ENCODE measurements at places on chromosomes 2 and 18.

DNA sequence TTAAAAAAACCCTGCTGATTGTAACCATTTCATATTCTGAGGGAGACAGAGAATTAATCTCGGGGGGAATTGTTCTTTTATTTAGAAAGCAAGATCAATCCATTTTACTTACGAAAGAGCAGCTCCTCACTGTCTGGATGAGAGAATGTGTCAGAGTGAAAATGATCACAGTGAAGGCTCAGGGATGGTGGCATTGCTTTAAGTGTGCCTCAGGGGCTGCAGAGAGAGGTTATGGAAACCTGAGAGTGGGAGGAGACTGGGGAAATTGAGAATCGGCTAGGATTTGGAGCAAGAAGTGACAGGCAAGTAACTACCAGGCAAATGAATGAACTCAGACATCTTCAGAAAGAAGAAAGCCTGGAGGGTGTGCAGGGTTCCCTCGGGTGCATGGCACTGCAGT is 34.2 kb downstream of the MRPL35 start:
- no peak for DNase-seq

- no peak for DNase-seq
Measured at GRCh38 chr2:229719926-229720647, 5.7 kb upstream of the DNER start.

DNA sequence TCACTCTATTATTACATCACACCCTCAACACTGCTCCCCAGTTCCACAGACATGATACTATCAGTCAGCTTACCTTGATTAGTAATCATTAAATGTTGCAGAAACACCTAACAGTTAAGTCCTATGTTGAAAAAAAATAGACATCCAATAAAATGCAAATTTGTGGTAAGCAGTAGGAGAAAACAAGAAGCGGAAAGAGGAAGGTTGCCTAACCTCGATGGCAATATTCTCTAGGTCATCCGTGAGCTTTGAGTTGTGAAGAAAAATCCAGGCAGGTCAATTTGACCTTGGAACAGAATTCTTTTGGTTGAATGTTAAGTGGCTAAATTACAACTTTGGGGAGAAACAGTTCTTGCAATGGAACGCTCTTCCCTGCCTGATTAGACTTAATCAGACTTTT is 264.4 kb downstream of the AFF3 start:
- no peak for DNase-seq

- peak; percentile 92 for DNase-seq
Measured at GRCh38 chr2:241271706-241272302, 43.7 kb downstream of the HDLBP start.

DNA sequence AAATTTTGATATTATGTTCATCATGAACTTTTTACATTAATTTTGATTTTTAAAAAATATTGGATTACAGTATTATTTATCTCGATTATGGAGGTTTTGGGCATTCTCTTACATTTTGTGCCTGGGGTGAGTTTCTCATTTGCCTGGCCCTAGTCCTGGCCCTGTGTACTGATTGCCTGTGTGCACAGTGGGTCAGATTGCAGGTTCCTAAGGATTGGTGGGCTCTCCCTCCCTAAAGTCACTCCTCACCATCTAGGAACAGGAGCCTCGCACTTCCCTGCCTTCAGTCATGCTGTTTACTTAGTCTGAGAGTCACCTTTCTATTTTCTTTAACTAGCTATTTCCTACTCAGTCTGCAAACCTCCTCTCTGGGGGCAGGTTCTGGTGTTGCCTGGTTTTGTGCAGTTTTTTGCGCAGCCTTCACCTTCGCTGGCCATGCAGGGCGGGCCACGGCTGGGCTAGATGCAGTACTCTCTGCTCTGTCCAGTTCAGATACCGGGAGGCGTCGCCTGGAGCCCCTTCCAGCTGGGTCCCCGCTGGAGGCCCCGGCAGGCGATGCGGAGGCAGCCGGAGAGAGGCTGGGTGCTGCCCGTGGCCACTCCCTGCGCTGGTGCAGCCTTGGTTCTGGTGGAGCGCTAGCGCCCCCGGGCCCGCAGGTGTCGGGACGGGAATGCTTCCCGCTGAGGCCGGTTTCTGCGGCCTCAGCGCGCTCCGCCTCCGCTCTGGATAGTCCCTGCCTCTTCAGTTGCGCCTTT is 23.3 kb upstream of the MC5R start:
- DNase-seq: peak; percentile 19

Measured in adipocyte (in vitro differentiated cells).